ENCODE measurements at places on chromosomes 7 and 10.

DNA sequence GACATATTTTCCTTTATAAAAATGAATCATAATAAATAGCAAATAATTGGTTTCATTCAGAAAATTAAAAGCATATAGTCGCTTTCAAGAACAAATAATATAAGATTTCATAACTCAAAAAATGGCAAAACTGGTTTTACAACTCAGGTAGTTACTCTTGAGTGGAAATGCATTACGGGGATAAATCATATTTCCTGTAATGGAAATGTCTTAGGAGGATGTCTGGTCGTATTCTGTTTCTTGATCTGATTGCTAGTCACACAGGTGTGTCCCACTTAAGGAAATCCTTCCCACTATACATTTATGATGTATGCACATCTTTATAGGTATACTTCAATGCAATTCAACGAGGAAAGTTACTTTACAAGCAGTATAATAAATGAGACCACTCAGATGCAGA is 20.7 kb downstream of the NRAP start:
- DNase-seq: no peak

DNA sequence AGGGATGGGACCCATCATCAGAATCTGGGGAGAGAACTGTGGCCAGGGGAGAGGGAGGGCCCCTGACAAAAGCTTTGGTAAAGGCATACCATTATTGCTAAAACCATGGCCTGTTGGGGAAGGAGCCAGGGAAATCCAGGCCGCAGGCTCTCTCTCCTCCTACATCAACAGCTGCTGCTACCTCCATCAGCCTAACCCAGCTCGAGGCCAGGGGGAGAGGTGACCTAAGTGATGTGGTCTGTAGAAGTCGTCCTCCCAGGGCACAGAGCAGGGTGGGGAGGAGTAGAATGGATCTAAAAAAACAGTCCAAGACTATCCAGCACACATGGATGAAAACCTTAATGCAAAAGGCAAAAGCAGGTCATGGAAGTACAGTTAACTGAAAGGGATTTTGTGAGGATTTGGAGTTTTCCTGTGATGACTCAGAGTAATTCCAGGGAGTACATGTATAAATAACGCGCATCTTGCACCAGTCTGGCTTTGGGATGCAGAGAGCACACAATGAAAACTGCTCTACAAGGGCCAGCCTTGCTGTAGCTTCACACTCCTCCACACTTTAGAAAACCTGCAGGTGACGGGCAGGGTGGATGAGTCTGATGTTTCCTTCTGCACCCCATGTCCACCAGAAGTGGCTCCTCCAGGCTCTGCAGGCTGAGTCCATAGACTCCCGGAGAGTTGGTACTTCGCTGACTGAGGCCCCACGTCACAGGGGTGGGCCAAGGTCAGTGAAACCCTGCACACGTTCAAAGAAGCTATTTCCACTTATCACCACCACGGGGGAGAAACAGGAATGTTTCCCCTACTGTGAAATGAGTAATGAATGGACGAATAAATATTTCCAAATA is 38.5 kb upstream of the MSMB start:
- DNase-seq: no peak

- no peak for DNase-seq
These were observed 126.8 kb downstream of the KAT6B start for GRCh38 chr10:74953214-74953613.

- DNase-seq: no peak
These were observed 197.6 kb upstream of the ZNF32 start for GRCh38 chr10:43846187-43846680.

- DNase-seq: no peak
These were observed 3.7 kb downstream of the SUFU start for GRCh38 chr10:102507521-102507920.

DNA sequence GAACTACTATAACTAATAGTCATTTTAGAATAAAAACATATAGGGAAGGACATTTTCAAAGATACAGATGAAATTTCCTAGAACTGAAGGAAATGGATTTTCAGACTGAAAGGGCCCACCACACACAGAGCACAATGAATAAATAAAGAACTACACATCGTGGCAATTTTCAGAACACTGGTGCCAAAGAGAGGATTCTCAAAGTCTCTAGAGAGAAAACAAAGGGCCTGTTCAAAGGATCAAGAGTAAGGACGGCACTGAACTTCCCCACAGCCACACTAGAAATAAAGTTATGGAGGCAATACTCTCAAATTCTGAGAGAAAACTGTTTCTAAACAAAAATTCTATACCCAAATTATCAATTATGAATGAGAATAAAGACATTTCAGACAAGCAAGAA is 21.9 kb downstream of the NAPEPLD start:
- no peak for DNase-seq

- DNase-seq: no peak
These were observed 5.1 kb upstream of the PCGF6 start for GRCh38 chr10:103355906-103356599.

DNA sequence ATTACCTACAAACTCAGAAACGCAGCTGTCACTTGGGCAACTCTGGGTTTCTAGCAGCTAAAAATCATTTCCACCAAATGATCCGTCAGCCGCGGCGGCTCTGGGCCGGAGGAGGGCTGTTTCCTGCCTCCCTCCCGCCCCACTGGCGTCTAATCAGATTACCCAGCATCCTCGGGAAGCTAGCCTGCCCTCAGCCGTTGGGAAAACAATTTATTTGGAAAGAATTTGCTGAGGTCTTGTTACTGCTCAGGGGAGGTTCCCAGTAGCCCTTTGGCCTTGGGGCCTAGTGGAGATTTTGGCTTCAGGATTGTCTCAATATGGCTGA is 65.0 kb upstream of the ADGRA1 start:
- no peak for DNase-seq

DNA sequence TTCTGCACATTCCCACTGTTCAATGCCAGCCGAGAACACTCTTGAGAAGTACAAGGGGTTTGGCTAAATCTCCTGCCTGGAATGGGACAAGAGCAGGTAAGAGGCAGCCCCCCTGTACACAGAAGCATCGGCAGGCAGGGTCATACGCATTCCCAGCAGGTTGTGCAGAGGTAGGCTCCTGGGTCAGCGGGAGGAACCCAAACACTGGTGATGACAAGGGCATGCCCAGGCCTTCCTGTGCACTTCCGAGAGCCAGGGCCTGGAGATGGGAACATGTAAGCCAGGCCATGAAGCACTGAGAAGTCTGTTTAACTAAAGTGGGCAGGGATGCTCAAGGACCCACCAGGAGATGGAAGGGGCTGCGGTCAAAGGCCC is 130.3 kb upstream of the CHST15 start:
- DNase-seq: no peak

DNA sequence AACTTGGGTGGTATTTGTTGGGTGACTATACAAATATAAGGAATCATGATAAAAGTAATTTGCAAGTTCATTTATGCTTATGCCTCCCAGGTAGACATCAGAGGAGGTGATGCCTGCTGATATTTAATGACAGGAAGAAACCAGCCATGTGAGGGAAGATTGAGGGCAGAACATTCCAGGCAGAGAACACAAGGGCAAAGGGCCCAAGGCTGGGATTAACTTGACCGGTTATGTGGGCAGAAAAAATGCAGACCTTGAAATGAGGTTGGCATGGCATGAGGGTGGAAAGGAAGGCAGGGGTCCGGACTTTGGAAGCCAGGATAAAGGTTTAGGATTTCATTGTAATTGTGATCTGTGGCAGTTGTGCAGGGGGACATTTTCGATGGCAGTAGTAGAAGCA is 68.0 kb upstream of the MTPN start:
- DNase-seq: no peak

DNA sequence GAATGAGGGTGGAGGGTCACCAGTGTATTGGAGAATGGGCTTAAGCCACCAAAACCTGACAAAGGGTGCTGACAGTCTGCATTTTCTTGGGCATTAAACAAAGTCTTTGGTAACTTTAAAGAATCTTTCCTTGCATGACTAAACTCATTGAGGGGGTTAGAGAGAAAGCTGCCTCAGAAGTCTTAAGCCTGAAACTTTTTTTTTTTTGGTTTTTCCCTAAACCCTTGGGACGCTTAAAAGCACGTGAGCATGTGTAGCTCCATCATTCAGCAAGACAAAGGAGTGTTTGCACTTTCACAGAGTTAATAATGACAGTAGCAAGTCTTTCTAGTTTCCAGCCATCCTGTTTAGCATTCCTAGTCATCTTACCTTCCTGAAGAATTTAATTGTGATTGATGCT is 110.7 kb downstream of the LRMDA start:
- no peak for DNase-seq

DNA sequence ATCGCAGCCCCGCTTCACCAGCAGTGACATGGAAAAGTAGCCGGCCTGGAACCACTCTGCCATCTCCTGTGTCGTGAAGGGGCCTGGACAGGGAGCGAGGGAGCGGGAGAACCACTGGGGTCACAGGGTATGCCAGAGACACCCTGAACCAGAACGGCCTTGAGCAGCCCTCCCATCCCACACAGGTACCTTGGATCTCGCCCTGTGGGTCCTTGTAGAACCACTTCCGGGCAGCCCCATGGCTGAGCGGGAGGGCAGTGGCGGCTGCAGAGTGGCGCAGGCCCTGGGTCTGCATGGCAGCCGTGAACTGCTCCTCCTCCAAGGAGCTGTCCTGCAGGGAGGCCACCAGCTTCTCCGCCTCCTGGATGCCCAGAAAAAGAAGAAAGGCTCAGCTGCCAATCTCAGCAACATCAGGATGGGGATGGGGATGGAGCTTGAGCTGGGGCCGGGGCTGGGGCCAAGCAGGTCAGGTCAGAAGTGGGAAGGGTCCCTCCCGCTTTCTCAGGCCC is 9.5 kb downstream of the GIGYF1 start:
- no peak for DNase-seq

DNA sequence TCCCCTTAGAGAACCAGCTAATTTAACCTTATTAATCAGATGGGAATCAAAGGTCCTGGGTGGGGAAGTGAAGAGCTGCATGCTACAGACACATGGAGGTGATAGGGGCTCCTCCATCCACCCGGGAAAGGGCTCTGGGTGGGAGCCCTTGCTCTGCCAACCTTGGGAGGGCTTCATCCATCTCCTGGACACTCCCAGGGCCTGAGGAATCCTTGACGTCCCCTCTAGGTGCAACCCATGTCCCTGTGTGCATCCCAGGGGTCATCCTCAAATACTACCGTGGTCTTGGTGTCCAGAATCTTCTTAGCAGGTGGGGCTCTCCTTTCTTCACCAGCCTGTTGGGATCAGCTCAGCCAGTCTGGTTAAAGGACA is 55.4 kb upstream of the IGFBP3 start:
- DNase-seq: no peak

GRCh38 chr10:59513558-59513957 is 151.2 kb upstream of the FAM13C start:
- no peak for DNase-seq

DNA sequence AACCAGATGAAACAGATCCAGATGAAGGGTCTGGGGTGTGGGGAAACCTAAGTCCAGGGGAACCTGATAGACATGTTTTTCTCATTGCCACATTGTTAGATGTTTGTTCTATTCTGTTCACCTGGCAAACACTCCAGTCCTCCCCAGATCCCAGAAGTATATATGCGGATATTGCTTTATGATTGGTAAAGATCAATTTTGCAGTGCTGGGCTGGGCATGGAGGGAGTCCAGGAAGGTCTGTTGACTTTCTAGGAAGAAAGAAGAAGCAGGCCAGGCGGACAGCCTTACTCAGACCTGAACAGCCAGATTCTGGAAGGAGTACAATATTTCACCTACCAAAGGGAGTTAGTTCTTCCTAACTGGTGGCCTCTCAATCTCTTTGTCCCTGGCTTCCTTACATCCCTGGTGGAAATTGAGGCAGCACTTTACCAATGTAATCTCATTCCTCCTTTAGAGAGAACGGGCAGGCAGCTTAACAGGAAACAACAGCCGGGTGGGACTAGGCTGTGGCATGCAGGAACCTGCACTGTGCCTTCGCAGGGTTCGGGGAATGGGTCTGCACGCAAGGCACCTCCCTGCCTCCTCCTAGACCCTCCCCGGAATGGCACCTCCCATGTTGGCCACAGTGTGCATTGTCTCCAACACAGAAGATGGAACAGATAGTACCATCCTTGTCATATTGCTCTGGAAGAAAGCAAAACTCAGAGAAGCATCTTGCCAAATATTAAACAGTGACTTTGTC is 930 bp downstream of the GIMAP6 start:
- no peak for DNase-seq

DNA sequence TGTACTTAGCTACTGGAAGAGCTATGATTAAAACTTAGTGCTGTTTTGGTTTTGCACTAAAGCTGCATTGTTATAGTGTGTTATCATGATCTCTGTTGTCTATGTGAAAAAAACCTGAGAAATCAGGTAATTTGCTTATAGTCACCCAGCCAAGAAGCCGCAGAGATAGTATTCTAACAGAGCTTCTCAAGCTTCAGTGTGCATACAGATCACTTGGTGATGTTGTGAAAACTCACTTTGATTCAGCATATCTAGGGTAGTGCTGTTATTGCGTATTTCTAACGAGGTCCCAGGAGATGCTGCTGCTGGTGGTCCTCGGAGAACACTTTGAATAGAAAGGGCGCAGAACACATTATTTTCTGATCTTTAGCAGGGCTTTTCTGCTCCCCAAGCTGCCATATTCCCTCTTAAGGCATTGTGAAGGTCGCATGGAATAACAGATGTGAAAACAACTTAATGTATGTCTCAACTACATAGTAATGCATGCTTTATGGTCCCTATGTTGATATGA is 68.4 kb upstream of the PDCD4 start:
- no peak for DNase-seq

GRCh38 chr10:91550021-91550420 is 82.8 kb downstream of the PPP1R3C start:
- DNase-seq: no peak

DNA sequence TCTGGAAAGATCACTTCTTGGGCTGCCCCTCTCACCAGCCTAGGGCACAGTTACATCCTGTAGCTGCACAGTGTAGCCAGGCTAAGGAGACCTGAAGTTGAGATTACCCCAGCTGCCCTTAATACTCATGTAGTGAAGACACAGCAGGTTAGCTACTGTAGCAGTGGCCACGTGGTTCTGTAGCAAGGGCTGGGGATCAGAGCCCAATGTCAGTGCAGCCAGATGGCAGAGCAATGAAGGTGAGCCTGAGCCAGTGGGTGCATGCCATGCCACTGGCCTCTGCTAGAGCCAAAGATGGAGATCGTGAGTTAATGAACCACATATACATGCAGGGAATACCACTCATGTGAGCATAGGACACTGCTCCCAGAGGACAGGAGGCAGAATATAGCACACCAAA is 15.5 kb downstream of the AMPH start:
- no peak for DNase-seq

DNA sequence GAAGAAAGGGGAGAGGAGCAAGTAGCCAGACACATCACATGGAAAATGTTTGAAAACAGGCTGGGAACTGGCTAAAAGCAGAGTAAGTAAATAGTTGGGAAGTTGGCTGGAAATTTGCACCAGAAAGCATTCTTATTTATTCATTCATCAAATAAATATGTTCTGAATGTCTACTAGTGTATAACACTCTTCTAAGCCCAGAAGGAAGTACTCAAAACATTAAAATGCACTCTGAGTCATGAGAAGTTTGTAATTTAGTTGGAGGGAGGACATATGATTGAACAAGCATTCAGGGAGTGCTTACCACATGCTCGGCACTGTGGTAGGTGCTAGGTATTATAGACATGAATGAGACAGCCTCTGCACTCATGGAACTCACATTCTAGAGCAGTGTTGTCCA is 37.0 kb upstream of the CNNM1 start:
- DNase-seq: no peak

- DNase-seq: peak; percentile 42
These were observed 562 bp downstream of the GRK5 start for GRCh38 chr10:119207713-119208552.
